ENCODE measurements at places on chromosomes 4 and X.

- DNase-seq, result no peak
Observed at GRCh38 chr4:55345054-55345453, 988 bp upstream of the SRD5A3 start.

- DNase-seq, result no peak
Observed at GRCh38 chr4:153018684-153019083, 82.6 kb downstream of the FHDC1 start.

DNA sequence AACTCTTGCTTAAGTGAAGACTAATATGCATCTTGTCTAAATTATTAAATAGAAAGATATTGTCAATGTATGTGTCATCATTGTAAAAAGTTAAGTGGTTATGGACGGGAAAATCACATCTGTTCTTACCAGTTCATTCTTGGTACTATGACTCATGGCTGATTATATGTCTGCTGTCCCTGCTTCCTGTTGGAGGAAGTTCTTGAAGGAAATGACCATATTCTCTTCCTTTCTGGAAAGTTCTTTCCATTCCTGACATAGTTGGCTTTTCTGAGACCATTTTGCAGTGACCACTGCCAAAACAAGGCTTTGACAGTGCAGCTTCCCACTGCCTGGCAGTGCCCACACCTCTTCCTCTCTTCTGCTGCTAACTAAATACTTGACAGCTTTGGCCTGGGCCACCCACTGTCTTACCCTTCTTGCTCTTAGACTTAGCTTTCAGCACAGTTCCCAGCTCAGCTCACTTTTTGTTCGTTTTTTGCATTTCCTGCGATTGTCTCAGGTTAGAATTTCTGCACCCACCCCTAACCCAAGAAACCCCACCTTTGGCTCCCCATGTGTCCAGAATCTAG lies 13.2 kb upstream of the CLDN24 start:
- DNase-seq, result no peak

GRCh38 chr4:125459531-125459930 lies 144.8 kb downstream of the FAT4 start:
- DNase-seq, result no peak

DNA sequence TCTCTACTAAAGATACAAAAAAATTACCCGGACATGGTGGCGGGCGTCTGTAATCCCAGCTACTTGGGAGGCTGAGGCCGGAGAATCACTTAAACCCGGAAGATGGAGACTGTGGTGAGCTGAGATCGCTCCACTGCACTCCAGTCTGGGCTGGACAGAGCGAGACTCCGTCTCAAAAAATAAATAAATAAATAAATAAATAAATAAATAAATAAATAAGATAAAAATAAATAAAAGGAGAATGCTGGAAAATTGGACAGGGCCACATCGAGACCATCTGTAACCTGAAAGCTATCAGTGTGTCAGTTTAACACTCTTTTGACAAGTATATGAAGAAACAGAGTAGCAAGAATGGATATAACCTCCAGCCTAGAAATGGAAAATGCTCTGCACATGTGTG lies 15.7 kb upstream of the FAT1 start:
- no peak for DNase-seq

DNA sequence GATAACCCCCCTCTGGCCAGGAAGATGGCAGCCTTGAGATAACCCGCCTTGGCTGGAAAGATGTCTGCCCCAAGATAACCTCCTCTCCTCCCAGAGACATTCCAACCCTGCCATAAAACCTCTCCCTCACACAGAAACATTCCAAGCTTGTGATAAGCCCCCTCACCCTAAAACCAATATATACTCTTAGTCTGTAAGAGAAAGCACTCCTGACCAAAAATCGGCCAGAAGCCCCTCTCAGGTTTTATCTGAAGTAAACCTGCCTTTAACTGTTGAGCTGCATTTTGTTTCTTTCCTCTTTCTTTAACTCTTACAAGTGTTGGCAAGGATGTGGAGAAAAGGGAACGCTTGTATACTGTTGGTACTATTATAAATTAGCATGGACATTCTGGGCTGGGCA lies 8.5 kb downstream of the ERCC6L start:
- no peak for DNase-seq

DNA sequence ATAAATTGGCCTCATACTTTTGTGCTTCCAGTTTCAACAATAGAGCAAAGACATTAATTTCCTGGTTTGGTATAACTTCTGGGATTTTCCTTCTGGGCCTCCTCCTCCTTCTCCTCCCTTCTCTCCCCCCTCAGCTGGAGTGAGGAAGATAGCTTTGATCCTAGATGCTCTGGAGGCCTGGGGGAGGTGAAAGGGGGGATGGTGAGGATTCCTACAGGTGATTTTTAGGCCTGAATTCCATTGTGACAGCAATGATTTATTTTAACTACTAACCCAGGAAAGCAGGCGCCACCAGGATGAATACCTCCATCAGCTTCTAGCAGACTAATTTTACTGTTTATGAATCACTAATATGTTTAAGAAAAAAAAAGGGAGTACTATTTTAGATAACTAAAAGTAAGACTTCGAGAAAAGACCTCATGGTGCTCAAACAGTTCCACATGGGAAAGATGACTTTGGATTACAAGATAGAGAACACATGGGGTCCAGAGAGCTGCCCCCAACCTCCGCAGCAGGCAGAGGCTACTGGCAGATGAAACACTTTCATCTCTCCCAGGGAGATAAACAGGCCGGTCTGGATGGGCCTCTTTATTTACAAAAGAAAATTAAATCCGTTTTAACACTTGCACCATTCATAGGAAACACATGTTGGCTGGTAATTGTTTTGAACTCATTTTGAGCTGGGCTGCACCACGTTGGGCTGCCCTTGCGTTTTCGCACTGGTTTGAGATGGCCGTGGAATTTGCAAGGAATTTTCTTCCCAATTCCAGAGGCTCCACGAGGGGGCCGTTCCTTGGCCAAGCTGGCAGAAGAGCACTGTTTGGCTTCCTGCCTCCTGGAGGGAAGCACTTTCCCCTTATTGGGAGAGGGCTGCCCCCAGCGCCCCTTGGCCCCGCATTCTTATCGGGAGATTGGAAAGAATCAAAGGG lies 125.1 kb upstream of the STX18 start:
- DNase-seq, result no peak

GRCh38 chr4:143377611-143378099 lies 41.0 kb downstream of the GAB1 start:
- DNase-seq, result no peak

DNA sequence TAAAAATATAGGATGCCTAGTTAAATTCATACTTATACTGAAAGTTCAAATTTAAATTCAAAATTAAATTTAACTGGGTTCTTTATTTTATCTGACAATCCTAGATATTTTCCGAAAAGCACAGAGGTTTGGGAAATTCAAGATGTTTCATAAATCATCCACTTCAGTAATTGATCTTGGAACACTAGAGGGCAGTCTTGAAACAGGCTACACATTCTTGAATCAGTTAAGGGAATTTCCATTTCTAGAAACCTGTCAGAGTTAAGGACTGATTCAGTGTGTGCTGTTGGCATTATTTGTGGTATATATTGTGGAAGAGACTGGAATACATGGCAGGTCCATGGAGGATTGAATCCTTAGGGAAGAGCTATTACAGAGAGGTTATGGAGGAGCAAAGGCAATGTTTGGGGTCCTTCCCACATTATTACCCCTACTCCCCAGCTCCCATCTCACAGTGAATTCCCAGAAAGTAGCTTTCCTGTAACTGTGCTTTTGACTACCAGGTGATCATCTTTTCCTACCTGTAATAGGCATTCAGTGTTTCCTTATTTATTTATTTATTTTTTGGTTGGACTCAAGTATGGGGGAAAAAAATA lies 92.9 kb downstream of the EGF start:
- peak; percentile 49 for DNase-seq

GRCh38 chrX:154381271-154381670 lies 2.2 kb downstream of the EMD start:
- DNase-seq, result no peak

DNA sequence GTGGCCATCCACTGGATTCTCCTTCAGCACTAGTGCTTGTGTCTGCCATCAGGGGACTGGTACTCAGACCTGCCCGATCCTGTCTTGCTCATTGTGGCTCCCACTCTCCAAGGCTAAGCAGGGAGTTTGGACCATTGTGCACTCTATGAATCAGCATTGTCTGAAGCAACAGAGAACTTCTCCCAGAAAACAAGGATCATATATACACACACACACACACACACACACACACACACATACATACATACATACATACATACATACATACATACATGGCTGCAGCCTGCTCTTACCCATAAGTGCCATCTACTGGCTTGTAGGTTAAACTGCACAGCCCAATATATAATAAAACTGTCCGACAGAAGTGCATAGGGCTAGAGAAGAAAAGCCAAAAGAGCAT lies 345.3 kb upstream of the LCORL start:
- peak; percentile 32 for DNase-seq

DNA sequence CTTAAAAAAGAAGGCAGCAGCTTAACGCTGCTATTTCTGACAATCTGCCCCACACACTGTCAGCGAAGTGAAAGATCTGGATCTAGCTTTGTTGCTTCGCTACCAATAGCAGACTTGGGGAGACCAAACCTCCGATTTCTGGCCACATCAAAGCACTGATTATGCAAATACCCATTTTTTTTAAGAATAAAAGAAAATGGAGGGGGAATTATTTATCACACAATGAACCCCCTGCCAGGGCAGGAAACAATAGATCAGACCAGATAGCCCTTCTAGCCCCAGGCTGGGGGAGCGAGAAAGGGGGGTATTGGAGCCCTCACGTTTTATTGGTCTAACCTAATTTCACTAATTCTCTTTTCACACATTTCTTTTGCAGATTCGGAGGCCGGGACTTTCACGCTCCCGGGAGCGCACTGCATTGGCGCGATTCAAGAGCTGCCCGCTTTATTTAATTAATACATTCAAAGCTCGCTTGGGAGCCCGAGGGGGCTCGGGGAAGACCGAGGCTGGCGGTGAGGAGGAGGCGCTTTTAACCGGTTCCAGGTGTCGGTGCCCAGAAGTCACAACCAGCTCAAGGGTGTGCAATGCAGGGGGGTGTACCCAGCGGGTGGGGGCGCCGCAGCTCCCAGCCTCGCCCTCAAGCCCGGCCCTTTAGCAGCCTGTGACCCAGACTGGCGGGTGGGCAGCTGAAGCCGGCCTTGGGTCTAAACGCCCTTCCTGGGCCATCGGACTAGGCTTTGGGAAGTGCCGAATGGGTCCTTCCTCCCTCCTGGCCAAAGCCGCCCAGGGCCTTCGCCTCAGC lies 5.5 kb downstream of the NEUROG2 start:
- no peak for DNase-seq

- no peak for DNase-seq
Observed at GRCh38 chrX:13369256-13370030, 49.6 kb upstream of the ATXN3L start.

DNA sequence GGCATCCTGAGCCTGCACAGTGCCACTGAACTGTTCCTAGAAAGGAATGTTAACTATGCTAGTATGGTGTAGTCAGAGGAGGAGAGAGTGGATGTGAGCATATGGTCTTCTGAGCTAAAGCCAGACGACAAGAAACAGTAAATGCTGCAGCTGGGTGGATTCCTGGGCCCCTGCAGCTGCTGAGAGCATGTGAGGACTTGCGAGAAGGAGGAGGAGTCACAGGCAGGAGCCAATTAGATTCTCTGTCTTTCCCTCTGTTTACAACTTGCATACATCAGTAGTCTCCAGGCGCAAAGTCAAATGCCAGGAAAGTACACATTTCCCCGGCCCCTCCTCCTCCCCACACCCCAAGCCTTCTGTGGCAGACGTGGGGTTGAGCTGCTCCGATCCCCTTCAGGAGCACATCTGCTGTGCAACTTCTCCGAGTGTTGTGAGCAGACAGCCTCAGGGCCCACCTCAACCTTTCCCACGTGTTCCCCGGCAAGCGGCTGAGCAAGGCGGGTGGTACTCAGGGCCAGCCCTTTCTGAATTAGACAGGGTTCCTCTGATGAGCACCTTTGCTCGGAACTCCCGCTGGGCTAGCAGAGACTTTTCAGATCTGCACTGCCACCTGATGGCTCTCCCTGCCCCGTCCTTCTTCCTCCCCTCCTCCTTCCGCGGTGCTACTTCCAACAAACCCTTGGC lies 108.7 kb upstream of the ATP6AP2 start:
- DNase-seq, result peak; percentile 70

DNA sequence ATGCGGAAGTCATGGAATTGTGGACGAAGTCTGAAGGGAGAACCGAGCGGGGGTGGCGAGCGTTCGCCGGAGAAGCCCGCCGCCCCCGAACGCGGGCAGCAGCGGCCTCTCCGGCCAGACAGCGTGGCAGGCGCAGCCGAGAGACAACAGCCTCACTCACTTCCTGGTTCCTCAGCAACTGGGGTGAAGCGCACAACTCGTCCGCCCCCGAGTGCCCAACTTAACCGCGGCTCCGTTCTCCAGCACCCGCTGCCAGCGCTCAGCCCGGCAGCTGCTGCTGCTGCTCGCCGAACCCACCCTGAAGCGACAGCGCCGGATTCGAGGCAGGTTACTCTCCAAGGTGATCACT lies 68.0 kb downstream of the NOCT start:
- DNase-seq, result no peak

- no peak for DNase-seq
Observed at GRCh38 chr4:34850968-34851367, 1393.3 kb downstream of the ARAP2 start.

- DNase-seq, result no peak
Observed at GRCh38 chrX:70183091-70183490, 5.8 kb downstream of the DGAT2L6 start.

- no peak for DNase-seq
Observed at GRCh38 chr4:114312338-114312737, 286.3 kb upstream of the UGT8 start.

DNA sequence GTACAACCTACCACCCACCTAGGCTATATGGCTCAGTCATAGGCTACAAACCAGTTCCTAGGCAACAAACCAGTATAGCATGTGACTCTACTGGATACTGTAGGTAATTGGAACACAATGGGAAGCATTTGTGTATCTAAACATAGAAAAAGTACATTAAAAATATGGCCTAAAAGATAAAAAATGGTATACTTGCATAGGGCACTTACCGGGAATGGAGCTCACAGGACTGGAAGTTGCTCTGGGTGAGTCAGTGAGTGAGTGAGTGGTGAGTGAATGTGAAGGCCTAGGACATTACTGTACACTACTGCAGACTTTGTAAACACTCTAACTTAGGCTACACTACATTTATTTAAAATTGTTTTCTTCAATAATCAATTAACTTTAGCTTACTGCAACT lies 139.2 kb upstream of the RBPJ start:
- no peak for DNase-seq

DNA sequence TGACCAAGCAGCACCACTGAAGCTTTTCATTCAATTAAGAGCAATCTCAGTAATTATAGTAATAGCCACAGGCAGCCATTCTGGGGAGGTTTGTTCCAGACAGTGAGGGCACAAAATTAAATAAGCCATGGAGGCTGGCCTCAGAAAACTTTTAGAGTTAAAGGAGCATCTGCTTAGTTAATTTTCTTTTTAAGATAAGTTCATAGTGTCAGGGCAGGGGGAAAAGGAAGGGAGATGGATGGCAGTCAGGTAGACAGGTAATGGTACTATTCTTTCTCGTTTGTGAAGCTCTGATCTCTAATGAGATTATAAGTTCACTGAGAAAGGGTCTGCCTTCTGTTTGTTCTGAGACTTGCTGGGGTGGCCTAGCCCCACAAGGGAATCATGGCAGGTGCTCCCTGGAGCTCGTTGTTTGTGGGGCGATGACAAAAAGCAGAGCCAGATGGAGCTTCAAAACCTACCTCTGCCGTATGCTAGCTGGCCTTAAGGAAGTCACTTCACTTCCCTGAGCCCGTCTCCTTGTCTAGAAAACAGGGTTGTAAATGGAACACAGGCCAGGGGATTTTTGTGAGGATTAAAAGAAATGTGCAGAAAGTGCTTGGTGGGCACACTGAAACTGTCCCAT lies 44.6 kb upstream of the FGFBP2 start:
- DNase-seq, result no peak

Data from Jurkat, Clone E6-1 (cell line).